Caki2 (cell line): ENCODE measurements at places on chromosomes 7 and 10.

DNA sequence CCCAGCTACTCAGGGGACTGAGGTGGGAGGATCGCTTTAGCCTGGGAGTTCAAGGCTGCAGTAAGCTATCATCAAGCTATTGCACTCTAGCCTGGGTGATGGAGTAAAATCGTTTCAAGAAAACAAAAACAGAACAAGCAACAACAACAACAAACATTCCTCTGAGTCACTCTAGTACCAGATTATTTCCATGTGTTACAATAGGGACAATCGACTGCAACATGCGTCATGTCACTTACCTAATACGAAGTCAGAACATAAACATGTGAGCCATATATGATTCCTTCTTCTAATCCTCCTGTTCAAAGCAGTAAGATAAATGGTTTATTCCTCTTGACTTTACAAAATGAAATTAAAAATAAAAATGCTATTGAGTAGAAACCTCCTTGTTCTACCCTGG lies 57.3 kb downstream of the ZNF438 start:
- DNase-seq: no peak

GRCh38 chr7:123615344-123615743 lies 13.7 kb downstream of the ASB15 start:
- no peak for DNase-seq

- no peak for DNase-seq
Observed at GRCh38 chr10:132551093-132551807, 13.7 kb downstream of the INPP5A start.

DNA sequence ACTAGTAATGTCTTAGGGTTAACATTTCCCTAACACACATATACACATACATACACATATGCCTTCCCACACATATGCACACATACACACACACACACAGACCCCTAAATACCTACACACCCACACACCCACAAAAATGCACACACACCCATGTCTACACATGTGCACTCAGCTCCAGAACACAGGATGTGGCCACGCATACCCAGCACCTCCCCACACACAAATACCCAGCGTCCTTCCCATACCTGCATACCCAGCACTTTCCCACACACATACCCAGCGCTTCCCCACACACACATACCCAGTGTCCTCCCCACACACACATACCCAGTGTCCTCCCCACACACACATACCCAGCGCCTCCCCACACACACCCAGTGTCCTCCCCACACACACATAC lies 534.9 kb downstream of the DNAJB6 start:
- DNase-seq: no peak

- DNase-seq: peak; percentile 7
Observed at GRCh38 chr7:141748396-141748795, 10.2 kb downstream of the SSBP1 start.

DNA sequence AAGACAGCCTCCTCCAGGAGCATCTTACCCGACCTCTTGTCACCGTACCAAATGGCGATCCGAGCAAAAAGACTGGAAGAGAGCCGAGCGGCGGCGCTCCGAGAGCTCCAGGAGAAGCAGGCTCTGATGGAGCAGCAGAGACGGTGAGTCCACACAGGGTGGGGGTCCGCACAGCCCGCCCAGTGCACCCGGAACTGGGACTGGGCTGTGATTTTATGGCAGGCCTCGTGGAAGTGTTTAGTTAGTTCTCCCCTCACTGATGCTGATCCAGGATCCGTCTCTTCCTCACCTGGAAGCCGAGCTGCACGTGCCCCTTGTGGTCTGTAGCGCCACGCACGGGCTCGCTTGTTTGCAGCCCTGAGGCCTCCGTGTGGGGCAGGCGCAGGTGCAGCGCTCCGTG lies 19.6 kb downstream of the LRRC27 start:
- DNase-seq: no peak

GRCh38 chr10:17842641-17843040 lies 33.5 kb downstream of the MRC1 start:
- DNase-seq: no peak
